Endothelial cell (in vitro differentiated cells): ENCODE measurements at places on chromosomes 16 and 17. TPM values are rescaled to one million over a fixed set of nuclear protein-coding genes. Genes with fewer than 3 reads are reported as not detected.
A peak's percentile ranks its signal among the peaks of the same experiment; 100 is the strongest.

CCL5 gene
- total RNA-seq, result not detected

HSPB9 gene
- not detected for total RNA-seq

DRC3 gene
- total RNA-seq, result 4.3 TPM

NTN1 gene
- total RNA-seq, result 6.6 TPM

CCDC200 gene
- total RNA-seq, result not detected

UBFD1 gene
- total RNA-seq, result 89.1 TPM

KRT20 gene
- total RNA-seq, result not detected

DNA sequence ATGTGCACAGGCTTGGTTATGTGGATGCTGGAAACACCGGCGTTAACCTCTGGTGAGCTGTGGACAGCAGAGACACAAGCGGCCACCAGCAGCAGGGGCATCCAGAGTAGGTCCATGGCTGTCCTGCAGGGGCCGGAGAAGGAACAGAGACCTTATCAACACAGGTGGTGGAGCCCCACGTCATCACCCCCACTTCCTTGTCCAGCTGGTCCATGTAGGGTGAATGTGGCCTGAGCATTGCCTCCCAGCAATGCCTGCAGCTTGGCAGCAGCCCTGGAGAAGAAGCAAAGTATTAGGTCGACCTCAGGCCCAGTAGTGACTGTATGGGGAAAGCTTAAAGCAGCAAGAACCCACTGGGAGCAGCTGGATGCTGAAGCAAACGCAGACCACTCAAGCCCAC is 5.4 kb downstream of the PDILT start:
- H3K27me3 ChIP-seq, result no peaks in the 10 kb centered on the region
- no peak overlapping the region for H3K27ac ChIP-seq
- H3K36me3 ChIP-seq, result no peaks in the 10 kb centered on the region

DNA sequence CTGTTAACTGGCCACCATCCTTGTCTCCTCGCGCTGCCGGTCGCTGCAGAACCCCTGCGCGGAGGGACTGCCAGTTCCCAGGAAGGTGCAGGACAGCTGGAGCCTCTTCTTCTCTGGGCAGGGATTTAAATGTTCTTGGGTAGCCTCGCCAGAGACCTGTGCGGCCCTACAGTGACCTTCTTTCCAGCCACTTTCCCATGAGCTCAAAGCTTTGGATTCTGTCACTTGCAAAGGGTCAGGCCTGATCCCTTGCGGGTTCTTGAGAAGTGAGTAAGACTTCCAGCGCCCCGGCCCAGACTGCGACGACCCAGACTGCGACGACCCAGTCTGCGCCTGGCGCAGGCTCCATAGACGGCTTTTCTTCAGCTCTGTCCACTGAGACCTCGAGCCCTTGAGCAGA is 1.4 kb upstream of the SLFN5 start:
- no peak overlapping the region for H3K27ac ChIP-seq
- peaks cover 10% of the 10 kb centered on the region for H3K27me3 ChIP-seq
- no peak for DNase-seq
- no peaks in the 10 kb centered on the region for H3K36me3 ChIP-seq
- H3K4me1 ChIP-seq, result peaks cover 19% of the 10 kb centered on the region

- no peak overlapping the region for H3K4me3 ChIP-seq
- DNase-seq, result no peak
- H3K36me3 ChIP-seq, result peaks cover 7% of the 10 kb centered on the region
- H3K27ac ChIP-seq, result no peak overlapping the region
- H3K4me1 ChIP-seq, result peaks cover 2% of the 10 kb centered on the region
- H3K27me3 ChIP-seq, result no peaks in the 10 kb centered on the region
Measured at GRCh38 chr17:67046398-67046797, 2.0 kb downstream of the CACNG1 start.

DNA sequence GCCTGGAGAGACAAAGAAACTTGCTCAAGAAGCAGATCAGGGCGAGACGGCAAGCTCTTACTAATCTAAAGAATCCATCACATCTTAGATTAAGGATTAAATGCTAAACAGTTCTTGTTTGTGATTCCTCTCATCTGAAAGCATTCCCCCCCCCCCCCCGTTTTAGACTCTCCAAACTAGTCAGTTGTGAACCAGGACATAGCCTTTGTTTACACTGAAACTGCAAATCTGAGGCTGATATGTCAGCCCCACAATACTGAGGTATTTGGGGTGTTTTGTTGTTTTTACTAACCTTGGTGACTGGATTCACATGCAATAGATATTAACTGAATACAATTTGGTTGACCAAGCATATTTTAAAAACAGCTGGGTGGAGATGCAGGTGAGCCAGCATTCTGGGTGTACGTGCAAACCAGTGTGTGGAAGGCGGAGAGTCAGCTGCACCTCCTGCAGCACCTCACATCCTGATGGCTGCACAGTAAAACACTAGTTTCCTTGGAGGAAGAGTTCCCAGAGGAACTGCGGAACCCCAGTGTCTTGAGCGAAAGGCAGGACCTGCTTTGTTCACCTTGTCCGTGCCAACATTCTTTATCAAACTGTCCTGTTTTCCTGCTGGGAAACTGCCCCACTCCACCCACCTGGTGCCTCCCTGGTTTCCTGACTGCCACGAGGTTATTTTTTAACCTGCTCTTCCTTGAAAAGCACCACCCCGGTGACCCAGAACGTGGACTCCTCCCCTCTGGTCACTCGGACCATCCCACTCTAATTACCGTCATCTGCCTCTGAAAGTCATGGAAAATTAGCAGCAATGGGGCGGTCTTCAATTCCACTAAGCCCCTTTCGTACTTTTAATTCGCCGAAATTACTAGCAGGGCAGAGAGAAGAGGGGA is 1.2 kb upstream of the YPEL2 start:
- peak overlapping the region; percentile 86 for H3K4me3 ChIP-seq
- peaks cover 9% of the 10 kb centered on the region for H3K36me3 ChIP-seq
- H3K4me1 ChIP-seq, result peaks cover 63% of the 10 kb centered on the region
- H3K27ac ChIP-seq, result peak overlapping the region; percentile 92
- peak; percentile 45 for DNase-seq
- H3K27me3 ChIP-seq, result peaks cover 10% of the 10 kb centered on the region

DNA sequence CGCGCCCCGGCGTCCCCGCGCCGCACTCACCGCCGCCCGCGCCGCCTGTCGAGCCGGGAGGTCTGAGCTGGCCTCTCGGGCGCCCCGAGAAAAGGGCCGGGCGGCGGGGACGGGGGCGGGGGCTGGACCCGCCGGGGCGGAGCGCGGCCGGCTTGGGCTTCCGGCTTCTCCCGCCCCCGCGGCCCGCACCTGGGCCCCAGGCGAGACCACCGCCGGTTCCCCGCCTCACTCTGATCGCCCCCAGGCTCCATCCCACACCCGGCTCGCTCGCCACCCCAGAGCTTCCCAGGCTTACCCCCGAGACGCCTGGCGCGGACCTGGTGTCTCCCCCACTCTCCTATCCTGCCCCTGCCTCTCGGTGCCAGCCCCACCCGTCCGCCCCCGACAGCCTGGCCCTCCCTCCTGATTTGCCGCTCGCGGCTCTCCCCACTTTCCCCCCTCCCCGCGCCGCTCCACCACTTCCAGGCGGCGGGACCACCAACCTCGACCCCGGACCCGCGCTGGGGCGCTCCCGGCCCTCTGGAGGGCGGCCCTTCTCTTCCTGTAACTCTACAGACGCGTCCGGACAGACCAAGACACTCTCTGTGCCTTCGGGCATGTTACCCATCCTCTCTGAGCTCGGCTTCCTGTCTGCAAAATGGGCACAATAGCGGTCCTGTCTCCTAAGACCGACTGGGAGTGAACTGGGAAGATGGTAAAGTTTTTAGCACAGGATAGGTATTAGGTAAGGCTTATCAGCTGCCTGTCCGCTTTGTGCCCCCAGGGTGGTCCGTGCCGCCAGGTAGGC is at the start of gene LITAF:
Gene LITAF, minus strand, starts transcription at position 64 of the 787 bp plus-strand sequence. CDS start 30,189 bp downstream, outside the sequence.
- peaks cover 3% of the 10 kb centered on the region for H3K36me3 ChIP-seq
- DNase-seq, result peak; percentile 47
- peaks cover 33% of the 10 kb centered on the region for H3K4me1 ChIP-seq
- peaks cover 3% of the 10 kb centered on the region for H3K27me3 ChIP-seq
- H3K27ac ChIP-seq, result peak within 1 kb of the TSS; percentile 24
- H3K4me3 ChIP-seq, result peak within 1 kb of the TSS; percentile 91

- no peak overlapping the region for H3K27ac ChIP-seq
- H3K36me3 ChIP-seq, result peaks cover 29% of the 10 kb centered on the region
- DNase-seq, result no peak
- no peaks in the 10 kb centered on the region for H3K4me1 ChIP-seq
Measured at GRCh38 chr17:8465759-8466158, 30.1 kb downstream of the NDEL1 start.

- H3K27me3 ChIP-seq, result no peaks in the 10 kb centered on the region
- H3K27ac ChIP-seq, result no peak overlapping the region
- peaks cover 22% of the 10 kb centered on the region for H3K4me1 ChIP-seq
- DNase-seq, result no peak
Measured at GRCh38 chr17:59342681-59343131, 11.3 kb downstream of the YPEL2 start.

DNA sequence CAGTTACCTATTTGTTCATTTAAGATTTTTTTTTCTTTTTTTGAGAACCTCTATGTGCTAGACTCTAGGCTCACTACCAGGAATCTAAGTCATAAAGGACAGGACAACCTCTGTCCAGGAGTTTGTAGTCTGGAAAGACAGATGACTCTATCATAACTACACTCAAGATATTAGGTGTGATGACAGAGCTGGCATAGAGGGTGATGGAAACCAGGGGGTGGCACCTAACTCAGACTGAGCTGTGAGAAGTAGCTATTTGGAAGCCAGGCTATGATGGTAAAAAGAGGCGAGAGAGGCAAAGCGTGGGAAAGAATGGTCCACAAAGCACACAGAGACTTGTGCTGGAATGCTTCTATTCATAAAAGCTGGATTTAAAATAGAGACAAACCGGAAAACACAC is 372.3 kb downstream of the SEC14L1 start:
- H3K27me3 ChIP-seq, result no peaks in the 10 kb centered on the region
- no peak overlapping the region for H3K4me3 ChIP-seq
- no peaks in the 10 kb centered on the region for H3K4me1 ChIP-seq
- no peak overlapping the region for H3K27ac ChIP-seq

DNA sequence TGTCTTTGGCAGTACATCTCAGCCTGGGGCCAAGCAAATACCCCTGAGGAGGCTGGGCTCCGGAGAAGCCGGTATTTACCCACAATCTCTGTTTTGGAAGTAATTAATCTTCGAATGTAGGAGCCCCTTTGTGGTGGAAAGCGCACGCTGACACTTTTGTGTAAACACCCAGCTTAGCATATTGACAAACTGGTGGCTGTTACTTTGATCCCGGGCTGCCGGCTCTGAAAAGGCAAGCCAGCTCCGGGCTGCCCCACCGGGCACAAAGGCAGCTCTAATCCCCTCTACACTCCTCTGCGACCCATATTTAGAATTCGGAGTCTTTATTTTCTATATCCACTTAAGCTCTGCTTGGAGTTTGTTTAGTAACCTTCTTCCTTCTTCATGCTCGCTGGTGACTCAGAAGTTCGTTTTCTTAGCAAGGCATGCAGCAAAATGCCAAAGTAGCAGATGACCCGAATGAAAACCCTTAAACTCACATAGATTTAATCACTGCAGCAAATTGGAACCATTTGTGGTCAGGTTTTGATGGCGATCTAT is 144.0 kb upstream of the IRX3 start:
- no peak overlapping the region for H3K4me3 ChIP-seq
- H3K27me3 ChIP-seq, result no peaks in the 10 kb centered on the region
- H3K4me1 ChIP-seq, result no peaks in the 10 kb centered on the region
- no peaks in the 10 kb centered on the region for H3K36me3 ChIP-seq

GRCh38 chr16:22161999-22162655 is at the start of gene SDR42E2:
Gene SDR42E2, plus strand, starts transcription at chr16:22162506. Its CDS starts 3,077 bp downstream, at chr16:22165583.
- H3K27me3 ChIP-seq, result peaks cover 8% of the 10 kb centered on the region
- no peaks in the 10 kb centered on the region for H3K36me3 ChIP-seq
- peak; percentile 16 for DNase-seq
- no peaks in the 10 kb centered on the region for H3K4me1 ChIP-seq
- no peak within 1 kb of the TSS for H3K4me3 ChIP-seq
- H3K27ac ChIP-seq, result no peak within 1 kb of the TSS

DNA sequence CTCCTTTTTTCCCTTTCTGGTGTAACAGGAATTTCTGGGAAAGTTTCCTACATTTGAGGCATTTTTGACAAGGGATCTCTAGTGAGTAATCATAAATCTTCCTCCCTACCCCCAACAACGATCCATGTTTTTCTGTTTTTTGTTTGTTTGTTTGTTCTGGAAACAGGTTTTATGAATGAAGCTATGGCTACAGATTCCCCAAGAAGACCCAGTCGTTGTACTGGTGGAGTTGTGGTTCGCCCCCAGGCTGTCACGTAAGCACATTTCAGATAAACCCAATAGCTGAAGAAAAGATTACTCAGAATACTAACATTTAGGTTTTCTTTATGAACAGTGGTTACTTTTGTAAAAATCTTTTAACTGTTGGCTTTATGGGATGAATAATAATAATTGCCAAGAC is 1.6 kb downstream of the BCAS3 start:
- peaks cover 1% of the 10 kb centered on the region for H3K27me3 ChIP-seq
- H3K4me3 ChIP-seq, result peak overlapping the region; percentile 73
- H3K4me1 ChIP-seq, result peaks cover 13% of the 10 kb centered on the region
- no peak overlapping the region for H3K27ac ChIP-seq

GRCh38 chr16:58109330-58109729 is 19.9 kb downstream of the CFAP20 start:
- H3K27ac ChIP-seq, result no peak overlapping the region
- H3K36me3 ChIP-seq, result peaks cover 18% of the 10 kb centered on the region
- peaks cover 9% of the 10 kb centered on the region for H3K27me3 ChIP-seq
- no peak overlapping the region for H3K4me3 ChIP-seq
- no peak for DNase-seq
- peaks cover 43% of the 10 kb centered on the region for H3K4me1 ChIP-seq

GRCh38 chr17:65956814-65957213 is 235.1 kb downstream of the CEP112 start:
- H3K27me3 ChIP-seq, result no peaks in the 10 kb centered on the region
- H3K4me3 ChIP-seq, result no peak overlapping the region
- no peak for DNase-seq
- peaks cover 17% of the 10 kb centered on the region for H3K36me3 ChIP-seq

DNA sequence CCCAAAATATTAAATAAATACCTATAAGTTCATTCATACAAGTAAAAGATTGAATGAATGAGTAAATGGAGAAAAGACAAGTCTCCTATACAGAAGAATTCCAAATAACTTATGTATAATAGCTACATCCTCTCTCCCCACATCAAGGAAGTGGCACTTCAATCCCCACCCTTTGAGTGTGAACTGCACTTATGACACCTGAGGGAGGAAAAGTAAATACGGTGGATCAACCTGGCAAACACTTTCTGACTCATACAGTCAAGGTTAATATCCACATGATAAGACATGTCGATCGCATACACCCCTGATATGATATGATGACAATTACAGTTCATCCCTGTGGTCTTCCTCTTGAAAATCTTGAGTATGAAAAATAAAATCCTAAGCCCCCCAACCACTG is 18.0 kb downstream of the SLFN12L start:
- H3K27ac ChIP-seq, result no peak overlapping the region
- no peak overlapping the region for H3K4me3 ChIP-seq
- no peaks in the 10 kb centered on the region for H3K27me3 ChIP-seq
- no peaks in the 10 kb centered on the region for H3K4me1 ChIP-seq
- DNase-seq, result no peak
